ENCODE measurements at places on chromosomes 2 and 18.

DNA sequence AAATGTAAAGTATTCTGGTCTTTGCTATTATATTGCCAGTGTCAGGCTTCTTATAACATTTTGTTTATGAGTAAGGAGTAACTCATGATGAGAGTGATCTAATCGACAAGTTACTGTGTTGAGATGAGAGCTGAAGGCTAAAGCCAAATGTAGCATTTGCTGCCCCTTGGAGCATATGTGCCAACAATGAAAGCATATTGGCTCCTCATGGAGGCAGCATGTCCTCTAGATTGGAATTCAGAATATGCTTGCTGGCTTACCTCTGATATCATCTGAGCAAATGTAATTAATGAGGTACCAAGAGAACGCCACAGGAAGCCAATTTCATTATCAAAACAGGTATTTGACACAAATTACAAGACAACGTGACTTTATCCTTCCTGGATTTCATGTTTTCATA, 781.1 kb upstream of the FSHR start:
- no peak for DNase-seq

- DNase-seq: no peak
These were observed 54.4 kb downstream of the TRIB2 start for GRCh38 chr2:12771154-12771553.

- no peak for DNase-seq
These were observed 46.1 kb upstream of the PLB1 start for GRCh38 chr2:28449488-28450395.

GRCh38 chr2:197908990-197909776, 104.8 kb downstream of the PLCL1 start:
- DNase-seq: no peak

- no peak for DNase-seq
These were observed 159.6 kb downstream of the RND3 start for GRCh38 chr2:150327564-150328489.

DNA sequence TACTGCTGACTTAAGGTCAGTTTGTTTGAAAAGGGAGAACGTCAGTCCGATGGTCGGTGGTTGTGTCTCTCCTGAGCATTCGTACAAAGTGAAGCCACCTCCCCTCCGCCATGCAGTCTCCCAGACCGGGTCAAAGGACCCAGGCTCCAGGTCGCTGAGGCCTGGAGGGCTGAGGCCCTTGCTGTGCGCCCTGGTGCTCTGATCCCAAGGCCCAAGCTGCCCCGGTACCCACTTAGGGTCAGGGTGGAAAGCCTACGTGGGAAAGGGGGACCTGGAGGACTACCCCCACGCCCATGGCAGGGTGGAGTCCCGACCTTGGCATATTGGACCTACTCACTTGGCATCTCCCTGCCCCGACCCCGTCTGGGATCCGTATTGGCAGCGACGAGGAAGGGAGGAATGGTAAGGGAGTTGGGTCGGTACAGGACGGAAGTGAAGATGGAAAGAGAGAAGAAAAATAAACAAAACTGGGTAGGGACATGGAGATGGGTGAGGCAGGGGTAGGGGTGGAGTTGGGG, 8.0 kb upstream of the SIX3 start:
- DNase-seq: no peak

- no peak for DNase-seq
These were observed 154.3 kb upstream of the DOCK10 start for GRCh38 chr2:225196579-225196978.

DNA sequence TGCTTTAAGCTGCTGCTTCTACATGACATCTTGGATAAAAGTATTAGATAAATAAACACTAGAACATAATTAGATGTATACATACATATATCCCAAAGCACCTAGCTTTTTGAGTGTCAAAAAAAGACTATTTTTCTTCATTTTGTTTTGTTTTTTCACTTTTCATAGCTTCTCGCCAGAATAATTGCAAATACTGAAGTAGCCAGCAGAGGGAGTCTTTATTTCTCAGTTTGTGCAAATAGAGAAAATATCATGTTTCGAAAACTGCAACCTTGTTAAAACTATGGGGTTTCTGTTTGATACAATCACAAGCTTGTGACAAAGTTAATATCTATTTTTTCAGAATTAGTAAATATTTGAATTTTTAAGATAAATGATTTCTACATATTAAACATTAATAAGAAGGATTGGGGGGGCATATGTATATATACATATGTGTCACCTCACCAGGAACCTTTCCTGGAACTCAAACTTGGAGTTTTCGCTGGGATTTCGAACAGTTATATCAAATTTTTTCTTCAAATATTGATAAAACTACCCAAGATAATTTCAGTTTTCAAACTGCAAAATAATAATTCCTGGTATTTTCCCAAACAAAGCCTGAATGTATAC, 61.0 kb downstream of the GRB14 start:
- DNase-seq: no peak

- DNase-seq: no peak
These were observed 13.3 kb downstream of the CELF4 start for GRCh38 chr18:37552286-37552685.

DNA sequence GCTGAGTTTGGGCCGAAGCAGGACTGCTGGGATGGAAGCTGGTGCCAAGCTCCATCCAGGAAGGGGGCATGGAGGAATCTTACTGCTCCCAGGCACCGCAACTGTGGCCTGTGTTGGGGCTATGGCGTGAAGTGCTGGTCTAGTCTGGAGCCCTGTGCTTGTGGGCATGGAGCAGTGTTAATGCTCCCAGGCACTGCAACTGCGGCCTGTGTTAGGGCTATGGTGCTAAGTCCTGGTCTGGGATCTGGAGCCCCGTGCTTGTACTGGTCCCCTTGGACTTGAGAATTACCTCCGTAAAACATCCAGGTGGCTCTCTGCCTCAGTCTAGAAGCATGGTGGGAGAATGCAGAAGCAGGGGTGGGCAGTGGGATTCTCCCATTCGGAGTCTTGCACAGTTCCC, 1379.4 kb upstream of the ACVR2A start:
- DNase-seq: no peak

DNA sequence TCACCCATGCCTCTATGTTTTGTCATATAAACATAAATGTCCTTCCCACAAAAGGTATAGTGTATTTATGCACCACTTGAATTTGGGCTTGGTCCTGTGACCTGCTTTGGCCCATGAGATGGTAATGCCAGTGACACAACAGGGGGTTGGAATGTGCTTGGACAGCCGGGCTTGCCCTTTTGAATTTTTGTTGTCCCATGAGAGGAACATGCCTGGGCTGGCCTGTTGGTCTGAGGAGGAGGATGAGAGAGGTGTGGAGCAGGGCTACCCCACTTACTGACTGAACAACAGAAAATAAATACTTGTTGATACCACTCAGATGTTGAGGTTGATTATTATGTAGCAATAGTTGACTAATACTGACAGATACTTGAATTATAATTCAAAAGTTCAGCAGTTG, 63.2 kb upstream of the TCF4 start:
- no peak for DNase-seq

DNA sequence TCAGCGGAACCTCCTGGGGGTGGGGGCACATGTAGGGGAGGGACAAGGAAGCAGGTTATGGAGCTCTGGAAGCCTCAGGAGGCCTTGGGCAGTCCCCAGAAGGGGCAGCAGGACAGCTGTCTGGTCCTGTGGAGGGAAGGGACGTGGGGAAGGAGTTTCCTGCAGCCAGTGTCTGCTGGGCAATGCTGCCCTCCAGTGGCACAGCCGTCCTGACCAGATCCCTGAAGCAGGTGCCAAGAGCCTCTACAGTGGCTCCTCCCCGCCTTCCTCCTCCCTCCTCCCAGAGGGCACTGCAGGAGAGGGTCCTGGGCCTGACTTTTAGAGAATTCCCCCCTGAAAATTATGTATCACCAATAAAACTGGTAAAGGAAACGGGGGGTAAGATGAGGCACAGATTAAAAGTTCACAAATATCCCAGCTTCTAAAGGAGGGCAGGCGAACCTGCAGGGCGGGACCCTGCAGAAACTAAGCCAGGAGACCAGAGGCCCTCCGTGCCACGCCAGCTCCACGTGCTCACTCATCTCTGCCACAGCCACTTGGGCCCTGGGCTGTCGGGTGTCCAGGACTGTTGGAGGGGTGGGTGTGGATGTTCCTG, 258.5 kb downstream of the TWIST2 start:
- no peak for DNase-seq

- DNase-seq: peak; percentile 23
These were observed 98.2 kb upstream of the B3GNT7 start for GRCh38 chr2:231297108-231297908.

- no peak for DNase-seq
These were observed 30.5 kb upstream of the YWHAQ start for GRCh38 chr2:9661261-9661660.

- no peak for DNase-seq
These were observed 27.1 kb downstream of the SLC38A11 start for GRCh38 chr2:164928101-164928673.

GRCh38 chr2:7956126-7956689, 725.6 kb upstream of the ID2 start:
- DNase-seq: no peak

DNA sequence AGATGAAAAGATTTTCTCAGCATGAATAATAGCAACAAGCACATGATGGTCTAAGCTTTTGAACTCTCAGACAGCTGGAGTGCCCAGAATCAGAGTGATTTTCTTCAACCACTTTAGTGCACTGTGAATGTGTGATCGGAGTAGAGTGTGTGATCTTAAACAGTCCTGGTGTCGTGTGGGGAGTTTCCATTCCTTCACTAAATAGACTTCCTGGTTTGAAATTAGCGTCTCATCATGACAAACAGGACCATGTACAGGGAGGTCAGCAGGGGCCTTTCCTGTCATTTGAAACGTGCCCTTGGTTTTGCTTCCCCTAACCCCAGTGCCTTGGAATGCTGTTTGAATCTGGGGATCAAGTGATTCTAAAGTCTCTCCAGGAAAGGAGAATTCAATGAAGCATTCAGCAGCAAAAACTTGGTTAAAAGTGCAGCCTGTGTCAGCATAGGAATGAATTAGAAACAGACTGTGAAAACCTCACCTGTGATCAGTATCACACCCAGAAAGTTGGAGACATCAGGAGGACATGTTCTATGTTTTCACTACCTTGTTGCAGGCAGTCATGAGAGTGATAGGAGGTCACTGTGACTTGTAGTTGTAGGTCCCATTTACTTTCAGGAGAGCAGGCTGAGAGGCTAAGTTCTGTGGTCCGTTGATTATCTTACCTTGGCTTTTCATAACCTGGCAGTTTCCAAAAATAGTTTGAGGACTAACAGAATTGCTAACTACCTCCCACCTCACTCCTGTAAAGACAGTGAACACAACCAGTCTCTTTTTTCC, 400.3 kb downstream of the MTX2 start:
- DNase-seq: no peak

DNA sequence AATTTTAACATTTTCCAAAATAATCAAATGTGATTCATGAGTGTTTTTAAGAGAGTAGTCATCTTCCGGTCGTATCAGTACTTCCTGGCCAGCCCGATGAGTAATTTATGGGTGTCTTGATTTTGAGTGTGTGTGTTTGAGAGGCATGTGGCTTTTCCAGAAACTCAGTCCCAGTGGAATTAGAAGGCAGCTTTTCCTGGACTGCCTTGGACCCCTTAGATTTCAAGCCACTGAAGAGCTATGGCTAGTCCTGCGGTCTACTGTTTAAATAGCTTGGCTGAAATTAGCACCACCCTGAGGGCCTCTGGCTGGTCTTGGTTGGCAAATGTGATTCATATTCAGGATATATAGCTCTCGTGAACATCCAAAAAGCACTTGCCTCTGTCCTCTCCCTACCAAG, 59.4 kb downstream of the HK2 start:
- no peak for DNase-seq

GRCh38 chr2:45436456-45436855, 174.6 kb downstream of the SRBD1 start:
- DNase-seq: no peak

GRCh38 chr2:121046335-121046734, 238.7 kb downstream of the TFCP2L1 start:
- no peak for DNase-seq

DNA sequence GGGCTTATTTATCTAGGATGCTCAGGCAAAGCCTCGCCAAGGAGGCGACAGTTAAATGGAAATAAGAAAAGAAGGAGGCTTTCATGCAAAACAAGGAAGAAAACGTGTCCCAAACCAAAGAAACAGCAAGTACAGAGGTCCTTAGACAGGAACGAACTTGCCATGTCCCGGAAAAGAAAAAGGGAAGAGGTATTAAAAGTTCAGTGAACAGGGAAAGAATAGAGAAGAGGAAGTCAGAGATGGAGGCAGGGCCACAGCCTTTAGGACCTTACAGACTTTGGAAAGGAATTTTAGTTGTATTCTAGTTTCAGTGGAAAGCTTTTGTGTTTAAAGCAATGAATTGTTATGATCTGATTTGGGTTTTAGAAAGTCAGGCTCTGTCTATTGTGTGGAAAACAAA, 22.1 kb downstream of the IKZF2 start:
- no peak for DNase-seq

- no peak for DNase-seq
These were observed 83.2 kb downstream of the CD8B2 start for GRCh38 chr2:106570316-106570715.

GRCh38 chr18:77161383-77161782, 28.8 kb upstream of the MBP start:
- no peak for DNase-seq

- DNase-seq: no peak
These were observed at the start of gene TUBA3D for GRCh38 chr2:131475831-131476230. Gene TUBA3D, plus strand, starts transcription at chr2:131476119. Its CDS starts 81 bp downstream, at chr2:131476200.

DNA sequence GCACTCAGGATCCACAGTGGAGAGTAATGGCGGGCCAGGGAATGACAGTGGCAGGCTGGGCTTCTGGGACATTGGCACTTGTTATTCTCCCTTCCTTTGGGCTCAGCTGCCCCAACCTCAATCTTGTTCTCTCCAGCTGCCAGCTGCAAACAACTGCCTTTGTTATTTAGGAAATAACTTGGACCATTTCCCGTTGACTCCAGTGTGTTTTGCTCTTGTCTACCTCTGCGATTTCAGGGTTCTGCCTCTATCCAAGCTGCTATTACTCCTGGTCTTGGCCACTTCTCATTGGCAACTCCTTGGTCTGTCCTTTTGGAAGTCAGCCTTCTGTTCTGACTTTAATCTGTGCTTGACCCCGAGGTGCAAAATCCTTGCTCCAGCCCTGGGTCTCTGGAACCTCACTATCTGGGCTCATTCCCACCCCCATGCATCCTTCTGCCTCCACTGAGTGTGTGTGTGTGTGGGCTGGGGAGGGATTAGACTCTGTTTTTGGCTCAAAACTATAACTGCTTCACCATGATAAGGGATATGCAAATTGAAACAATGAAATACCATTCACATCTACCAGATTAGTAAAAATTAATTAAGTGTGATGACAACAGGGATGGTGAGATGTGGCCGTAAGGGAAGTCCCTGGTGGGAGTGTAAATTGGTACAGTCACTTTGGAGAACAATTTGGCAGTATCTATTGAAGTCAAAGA, 134.1 kb upstream of the CXCR4 start:
- no peak for DNase-seq
